Right hindlimb (tissue), 1 donor: ENCODE measurements at places on chromosomes 7 and 10.
A peak's percentile ranks its signal among the peaks of the same experiment; 100 is the strongest.

- no peak for DNase-seq
These were observed 27.4 kb downstream of the ADAMTS14 start for GRCh38 chr10:70699659-70700174.

DNA sequence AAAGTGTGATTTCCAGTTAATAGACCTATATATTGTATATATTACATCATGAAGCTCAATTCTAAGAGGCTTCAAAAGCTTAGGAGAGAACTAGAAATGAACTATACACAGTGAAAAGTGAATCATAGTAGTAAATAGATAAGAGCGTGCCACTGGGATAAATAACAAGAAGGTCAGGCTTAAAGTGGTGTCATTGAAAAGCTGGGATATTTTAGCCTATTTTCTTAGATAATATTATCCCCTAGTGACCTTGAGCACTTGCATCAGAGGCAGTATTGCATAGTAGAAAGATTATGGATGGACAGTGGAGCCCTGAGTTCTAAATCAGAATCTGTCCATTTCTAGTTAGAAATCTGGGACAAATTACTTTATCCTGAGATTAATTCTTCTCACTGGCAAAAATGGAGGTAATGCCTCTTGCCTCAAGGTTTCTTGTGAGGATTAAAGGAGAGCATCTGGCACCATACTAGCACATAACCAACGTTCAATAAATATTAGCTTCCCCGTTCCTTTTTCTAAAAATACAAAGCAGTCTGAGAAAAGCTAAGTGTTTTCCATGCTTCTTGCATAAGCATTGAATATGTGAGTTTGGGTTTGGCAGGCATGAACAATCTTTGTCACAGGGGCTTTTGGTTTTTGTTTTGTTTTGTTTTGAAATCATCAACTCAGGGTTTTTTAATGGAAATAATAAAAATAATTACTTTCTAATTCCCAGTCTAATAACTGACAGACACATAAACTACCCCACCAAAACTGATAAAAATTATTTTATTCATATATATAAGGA is 27.3 kb upstream of the MACC1 start:
- no peak for DNase-seq

DNA sequence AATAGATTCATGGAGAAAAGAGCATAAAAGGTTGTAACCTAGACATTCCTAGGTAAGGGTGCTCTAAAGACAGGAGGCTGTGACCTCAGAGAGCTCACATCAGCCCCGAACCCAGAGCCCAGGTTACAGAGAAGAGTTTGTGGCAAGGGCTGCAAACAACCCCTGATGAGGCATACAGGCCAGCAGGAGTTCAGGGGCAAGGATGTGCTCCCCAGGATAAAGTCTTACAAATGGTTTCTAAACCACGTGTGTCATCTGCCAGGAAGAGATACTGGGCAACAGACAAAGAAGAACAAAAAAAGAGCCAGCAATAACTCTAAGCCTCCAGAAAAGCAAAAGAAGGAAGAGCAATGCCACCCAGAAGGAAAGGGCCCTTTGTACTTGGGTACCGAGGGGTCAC is 27.7 kb downstream of the NCAPG2 start:
- no peak for DNase-seq

- DNase-seq: peak; percentile 26
These were observed 214.3 kb downstream of the FANK1 start for GRCh38 chr10:126110489-126111180.

- no peak for DNase-seq
These were observed 47.2 kb downstream of the CDK1 start for GRCh38 chr10:60825520-60825919.

- no peak for DNase-seq
These were observed 32.5 kb downstream of the KAZALD1 start for GRCh38 chr10:101094121-101094879.
